ENCODE measurements at places on chromosomes 13 and 19.

GRCh38 chr19:29285878-29286277 is 72.9 kb upstream of the UQCRFS1 start:
- peak; percentile 18 for DNase-seq

DNA sequence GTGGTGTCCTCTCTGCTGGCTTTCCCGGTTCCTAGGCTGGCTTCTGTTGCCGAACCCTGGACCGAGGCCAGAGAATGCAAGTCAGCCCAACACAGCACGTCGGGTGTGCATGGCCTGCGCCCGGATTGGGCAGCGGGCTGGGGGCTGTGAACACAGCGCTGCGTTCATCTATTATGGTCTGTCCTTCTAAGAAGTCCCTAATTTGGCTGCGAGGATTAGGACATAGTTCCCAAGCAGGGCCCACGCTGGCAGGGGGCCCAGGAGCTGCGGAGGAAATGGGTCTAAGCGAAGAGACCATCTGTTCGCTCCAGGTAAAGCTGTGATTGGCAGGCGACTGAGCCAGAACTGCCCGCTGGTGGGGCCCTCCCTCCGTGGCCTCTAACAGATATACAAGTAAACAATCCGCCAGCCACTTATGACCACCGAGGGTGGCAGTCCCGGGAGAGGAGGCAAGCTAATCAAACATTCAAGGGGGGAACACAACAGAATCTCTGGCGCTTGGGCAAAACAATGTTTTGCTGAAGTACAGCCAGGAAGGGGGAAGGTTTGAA is 6.0 kb downstream of the SYCE2 start:
- peak; percentile 21 for DNase-seq

GRCh38 chr13:112722433-112723263 is 32.8 kb downstream of the ATP11A start:
- DNase-seq = peak; percentile 68

GRCh38 chr13:91632086-91632485 is 233.7 kb downstream of the GPC5 start:
- no peak for DNase-seq

DNA sequence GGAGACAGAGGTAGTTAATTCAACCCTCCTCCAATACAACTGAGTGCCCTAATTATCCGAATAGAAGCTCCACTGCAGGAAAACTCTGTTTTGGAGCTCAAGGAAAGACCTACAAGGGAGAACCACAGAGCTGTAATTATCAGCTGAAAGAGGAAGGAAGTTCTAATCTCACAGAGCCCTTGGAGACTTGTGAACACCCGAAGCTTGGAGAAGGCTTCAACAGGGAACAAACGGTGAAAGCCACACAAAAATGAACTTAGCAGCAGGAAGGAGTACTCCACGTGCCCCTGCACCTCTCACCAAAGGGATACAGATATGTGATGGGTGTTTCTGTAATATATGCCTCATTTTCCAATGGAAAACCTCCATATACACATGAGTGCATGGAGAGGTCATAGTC is 61.1 kb downstream of the IRS2 start:
- no peak for DNase-seq

GRCh38 chr19:33667881-33668280 is 46.1 kb downstream of the CHST8 start:
- no peak for DNase-seq

DNA sequence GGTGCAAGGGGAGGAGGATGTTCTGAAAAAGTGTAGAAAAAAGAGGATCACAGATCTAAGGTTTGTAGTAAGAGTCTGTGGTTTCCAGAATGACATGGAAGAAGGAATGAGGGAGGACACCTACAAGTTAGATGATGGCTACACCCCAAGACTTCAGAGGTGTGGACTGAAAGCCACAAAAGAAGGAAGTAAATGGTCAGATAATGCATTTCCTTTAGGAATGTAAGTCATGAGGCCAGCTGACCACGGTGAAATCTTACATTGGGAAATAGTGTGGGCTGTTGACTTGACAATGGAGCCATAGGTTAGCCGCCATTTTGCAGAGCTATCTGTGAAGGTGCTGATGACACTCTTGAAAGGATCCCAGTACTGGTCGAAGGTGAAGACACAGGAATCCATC is 25.3 kb upstream of the FBXO27 start:
- DNase-seq = no peak

DNA sequence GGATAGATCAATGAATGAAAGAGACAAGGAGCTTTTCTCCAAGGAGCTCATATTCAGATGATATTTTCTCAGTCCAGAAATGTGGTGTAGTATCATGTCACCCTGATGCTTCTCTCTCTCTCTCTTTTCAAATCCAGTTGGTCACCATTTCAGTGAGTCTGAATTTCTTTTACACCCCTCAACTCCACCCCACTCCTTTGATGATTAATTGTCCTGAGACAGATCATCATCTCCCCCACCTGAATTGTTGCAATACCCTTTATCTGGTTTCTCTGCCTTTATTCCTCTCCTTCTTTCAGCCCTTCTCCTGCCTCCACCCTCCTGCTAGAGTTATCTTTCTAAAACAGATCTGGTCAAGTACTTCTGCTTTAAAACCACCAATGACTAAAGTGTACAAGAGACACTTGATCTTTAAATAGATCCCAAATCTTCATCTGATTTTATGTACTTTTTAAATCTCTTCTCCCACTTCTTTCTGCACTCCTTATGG is 299.8 kb downstream of the KLF5 start:
- DNase-seq = no peak

- no peak for DNase-seq
Measured at GRCh38 chr19:42467183-42467760, 24.5 kb upstream of the CXCL17 start.

DNA sequence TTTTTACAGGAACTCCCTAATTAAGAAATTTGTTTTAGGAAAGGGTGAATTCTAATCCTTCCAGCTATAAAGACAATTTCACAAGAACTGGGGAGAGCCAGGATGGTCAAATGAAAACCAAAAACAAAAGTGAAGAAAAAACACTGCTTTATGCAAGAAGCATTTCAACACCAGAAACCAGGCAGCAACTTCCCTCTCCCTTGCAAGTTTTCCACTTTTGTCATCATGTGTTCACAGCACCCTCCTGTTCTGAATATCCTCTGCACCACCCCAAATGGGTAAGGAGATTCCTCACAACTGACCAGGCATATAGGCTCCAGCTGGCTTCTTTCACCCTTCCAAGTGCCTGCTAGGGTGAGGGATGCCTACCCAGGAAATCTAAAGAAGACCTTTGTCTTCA is 328.1 kb downstream of the TBC1D4 start:
- DNase-seq = no peak

DNA sequence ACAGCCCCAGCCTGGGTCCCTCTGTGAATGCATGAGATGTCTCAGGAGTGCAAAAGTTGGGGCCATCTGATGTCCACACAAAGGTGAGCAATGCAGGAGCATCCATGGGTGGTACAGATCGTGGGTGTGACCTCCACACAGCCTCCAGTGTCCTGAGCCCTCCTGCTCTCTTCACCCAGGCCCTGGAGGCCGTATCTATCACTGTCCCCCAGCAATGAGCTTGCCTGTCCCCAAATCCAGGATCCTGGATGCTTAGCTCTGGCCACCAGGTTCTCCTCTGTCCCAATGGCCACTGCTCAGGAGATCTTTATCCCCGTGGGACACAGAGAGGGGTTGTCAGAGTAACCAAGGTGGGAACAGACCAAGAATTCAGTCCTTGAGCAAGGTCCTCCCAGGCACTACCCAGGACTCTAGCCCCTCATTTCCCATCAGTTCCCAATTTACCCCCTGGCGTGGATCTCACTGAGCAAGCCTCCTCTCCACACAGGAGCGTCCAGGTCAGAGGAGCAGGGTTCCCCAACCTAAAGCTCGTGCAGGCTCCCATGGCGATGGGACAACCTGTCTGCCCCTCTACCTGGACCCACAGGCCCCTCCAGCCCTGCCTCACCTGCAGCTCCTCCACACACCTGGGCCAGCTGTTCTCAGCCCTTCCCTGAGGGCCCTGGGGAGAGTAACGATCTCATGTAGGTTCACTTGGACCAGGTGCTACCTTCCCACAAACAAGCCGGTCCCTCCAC is 11.3 kb downstream of the CEACAM21 start:
- no peak for DNase-seq

- peak; percentile 44 for DNase-seq
Measured at GRCh38 chr19:6576869-6577475, 14.0 kb downstream of the CD70 start.

DNA sequence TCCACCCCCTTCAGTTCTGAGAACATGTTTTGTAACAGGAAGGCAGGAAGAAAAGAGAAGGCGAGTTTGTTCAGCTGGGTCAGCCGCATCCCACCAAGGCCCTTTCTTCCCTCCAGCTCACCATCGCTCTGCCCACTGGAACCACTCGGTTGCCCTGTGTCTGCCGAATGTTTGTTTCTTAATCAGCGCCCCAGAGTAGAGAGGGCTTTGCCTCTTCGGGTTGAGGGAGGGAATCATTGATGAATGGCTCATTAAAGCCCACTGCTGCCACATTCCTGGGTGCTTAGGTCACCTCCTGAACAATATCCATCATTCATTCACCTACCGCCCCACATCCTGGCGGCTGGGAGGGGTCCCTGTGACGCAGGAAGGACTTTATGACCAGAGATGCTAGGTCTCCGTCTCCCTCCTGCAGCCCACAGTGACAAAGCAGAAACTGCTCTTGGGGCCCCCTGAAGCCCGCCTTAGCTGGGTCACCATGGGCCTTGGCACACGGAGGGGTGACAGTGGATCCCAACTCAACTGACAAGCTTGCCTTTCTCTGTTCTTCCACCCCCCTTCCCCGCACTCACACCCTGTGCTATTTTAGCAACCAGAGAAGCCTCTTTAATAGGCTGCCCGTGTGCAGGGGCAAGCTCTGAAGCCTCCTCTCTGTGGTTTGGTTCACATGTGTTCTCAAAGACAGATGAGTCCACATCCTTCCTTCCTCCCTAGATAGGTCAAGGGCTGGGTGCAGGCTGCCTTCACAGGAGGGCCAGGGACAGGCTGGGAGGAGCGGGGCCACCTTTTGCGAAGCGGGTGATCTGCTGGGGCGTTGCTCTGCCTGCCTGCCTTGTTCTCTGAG is 46.2 kb downstream of the ACTN4 start:
- no peak for DNase-seq

GRCh38 chr19:6458695-6459261 is 814 bp downstream of the SLC25A23 start:
- DNase-seq = no peak

DNA sequence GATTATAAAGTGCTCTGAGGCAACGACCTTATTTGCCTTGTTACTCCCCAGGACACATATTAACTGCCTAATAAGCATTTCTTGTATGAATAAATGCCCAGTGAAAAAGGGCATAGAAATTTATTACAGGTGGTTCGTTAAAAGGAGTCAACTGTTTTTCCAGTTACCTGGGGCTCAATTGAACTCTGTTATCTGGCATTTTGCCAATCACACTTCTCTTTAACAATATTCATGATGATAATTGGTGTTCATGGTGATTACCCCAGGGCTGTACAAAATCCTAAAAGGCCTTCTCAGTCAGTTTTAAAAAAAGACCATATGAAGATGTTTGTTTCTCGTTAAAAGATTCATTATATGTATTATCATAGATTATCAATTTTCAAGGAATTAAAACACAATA is 57.1 kb downstream of the KL start:
- no peak for DNase-seq

DNA sequence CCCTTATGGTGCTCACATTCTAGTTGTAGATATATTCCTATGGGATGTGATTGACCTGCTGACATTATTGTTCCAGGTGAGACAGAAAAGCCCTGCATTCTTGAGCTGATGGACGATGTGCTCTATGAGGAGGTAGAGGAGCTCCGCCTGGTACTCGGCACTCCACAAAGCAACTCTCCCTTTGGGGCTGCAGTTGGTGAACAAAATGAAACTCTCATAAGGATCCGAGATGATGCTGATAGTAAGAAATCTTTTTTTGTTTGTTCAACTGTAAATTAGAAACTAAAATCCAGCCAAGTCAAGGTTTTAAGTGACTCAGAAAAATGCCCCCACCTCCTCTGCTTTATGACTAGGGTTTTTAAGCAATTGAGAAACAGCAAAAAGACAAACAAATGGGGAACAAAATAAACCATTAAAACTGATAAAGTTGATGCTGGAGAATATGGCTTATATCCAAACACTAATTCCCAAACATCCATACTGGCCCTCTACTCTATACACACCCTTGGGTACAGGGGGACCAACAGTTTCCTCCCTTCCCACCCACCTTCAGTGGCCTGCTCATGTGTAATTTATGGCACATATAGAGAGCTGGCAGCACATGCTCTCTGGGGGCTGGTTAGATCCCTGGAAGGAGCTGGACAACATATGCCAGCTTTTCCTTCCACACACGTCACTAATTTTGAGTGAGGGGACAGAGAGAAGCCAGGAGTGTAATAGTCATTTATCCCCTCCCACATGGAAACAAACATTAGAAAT is 139.6 kb downstream of the STOML3 start:
- no peak for DNase-seq

- DNase-seq = no peak
Measured at GRCh38 chr13:110638814-110639806, 23.8 kb downstream of the NAXD start.

- DNase-seq = no peak
Measured at GRCh38 chr13:110953833-110954532, 39.1 kb upstream of the ANKRD10 start.

- DNase-seq = no peak
Measured at GRCh38 chr13:57918086-57918485, 286.5 kb downstream of the PCDH17 start.

Measured in K562 (cell line).